ENCODE measurements at places on chromosomes 2 and 18.
A peak's percentile ranks its signal among the peaks of the same experiment; 100 is the strongest.

- DNase-seq: no peak
These were observed 235.2 kb downstream of the LNPK start for GRCh38 chr2:175766880-175767279.

DNA sequence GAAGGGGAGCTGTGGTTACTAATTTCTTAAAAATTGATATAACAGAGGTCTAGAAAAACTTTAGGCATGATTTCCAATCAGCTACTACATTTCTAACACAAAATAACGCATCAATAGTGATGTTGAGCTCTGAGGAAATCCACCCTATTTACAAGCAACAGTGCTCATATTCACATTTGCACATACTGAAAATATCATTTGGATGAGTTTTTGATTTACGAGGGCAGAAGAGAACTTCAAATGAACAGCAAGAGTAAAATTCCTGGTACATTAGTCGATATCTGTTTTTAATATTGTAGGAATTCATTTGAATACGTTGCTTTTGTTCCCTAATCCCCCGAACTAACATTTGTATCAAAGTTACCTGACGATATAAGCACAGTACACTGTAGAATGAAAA lies 761.0 kb upstream of the POU3F3 start:
- no peak for DNase-seq

DNA sequence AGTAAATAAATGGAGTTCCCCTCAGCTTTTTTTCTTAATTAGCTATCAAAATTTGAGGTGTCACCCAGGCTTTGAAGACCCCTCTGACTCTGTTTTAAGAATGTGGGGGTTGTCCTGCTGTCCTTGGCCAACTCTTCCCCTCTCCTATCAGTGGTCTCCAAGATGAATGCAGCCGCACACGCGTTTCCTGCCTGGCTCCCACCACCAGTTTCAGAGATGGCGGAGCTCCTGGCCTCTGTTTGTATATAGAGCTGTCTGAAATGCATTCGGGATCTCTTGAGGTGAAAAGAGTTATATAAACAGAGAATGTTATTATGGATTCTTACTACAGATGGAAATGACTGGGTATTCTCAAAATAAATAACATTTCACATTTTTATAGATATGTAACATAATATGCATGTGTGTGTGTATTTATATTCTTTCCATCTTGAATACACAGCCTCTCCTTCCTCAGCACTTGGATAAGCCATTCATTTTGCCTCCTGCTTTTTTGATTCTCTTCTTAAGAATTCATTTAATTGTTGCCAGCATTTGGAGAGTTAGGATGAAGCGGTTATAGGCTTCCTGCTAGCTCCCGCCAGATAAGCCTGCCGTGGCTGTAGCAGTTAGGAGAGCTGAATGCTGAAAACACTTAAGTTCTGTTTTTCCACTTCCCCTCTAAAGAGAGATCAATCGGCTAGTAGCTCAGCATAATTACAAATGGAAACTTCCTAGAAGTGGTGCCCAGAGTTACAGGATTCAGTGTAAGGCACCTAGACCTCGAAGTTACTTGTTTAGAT lies 659.3 kb upstream of the FANCL start:
- no peak for DNase-seq

GRCh38 chr18:69956665-69957620 lies 9.3 kb upstream of the CD226 start:
- peak; percentile 47 for DNase-seq

DNA sequence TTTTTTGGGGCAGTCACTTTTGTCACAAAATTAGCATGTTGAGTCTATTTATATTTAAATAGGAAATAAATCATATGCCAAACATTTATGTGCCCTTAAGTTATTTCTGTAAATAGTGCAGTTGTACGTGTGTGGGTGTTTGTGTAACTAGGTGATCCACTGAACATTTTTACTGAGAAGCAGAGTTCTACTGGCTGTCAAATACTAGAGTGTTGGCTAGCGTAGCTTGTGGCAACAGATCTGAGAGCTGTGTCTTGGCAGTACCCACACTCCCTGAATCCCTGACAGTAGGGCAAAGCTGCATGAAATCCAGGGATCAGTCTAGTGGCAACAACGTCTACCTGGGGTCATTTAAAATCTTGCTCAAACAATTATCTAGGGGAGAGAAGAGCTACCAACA lies 273.1 kb upstream of the SLC8A1 start:
- DNase-seq: no peak

DNA sequence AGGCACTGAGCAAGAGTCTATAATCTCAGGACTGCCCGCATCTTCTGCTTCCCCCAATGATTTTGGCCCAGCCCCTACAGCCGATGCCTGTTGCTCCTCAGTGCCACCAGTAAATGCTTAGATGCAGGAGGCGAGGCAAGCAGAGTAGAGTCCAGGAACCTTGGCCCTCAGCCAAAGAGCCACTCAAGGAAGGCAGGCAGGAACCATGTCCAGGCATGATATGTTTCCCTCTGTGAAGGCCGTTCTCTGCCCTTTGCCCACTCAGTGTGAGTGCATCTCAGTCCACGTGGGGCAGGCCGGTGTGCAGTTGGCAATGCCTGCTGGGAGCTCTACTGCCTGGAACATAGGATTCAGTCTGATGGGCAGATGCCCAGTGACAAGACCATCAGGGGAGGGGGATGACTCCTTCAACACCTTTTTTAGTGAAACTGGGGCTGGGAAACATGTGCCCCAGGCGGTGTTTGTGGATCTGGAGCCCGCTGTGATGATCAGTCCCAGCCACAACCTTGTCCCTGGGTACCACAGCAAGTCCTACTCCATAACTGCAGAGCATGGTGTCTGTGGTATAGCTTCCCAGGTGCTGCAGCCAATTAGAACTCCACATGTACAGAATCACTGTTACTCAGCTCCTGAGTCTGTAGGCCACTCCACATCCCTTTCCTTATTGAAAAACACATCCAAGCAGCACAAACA lies 9.7 kb upstream of the DNAJB2 start:
- no peak for DNase-seq

DNA sequence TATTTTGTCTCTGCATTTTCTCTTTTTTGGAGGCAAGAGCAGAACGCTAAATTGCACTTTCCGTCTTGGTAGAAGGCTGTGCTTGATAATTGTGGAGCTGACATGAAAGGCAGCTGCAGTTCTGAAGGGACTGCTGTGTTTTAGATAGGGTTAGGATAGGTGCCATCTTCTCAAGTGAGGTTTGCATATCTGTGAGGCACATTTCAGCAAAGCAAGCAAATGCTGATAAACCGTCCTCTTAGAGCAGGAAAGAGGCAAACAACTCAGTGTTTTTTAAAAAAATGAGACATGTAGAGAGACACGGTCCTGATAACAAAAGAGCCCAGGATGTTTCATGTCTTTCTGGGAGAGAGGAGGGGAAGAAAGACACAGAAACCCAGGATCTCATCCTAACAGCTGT lies 217.7 kb downstream of the SOCS6 start:
- DNase-seq: no peak

GRCh38 chr2:204545861-204546735 lies 823 bp downstream of the PARD3B start:
- DNase-seq: no peak

DNA sequence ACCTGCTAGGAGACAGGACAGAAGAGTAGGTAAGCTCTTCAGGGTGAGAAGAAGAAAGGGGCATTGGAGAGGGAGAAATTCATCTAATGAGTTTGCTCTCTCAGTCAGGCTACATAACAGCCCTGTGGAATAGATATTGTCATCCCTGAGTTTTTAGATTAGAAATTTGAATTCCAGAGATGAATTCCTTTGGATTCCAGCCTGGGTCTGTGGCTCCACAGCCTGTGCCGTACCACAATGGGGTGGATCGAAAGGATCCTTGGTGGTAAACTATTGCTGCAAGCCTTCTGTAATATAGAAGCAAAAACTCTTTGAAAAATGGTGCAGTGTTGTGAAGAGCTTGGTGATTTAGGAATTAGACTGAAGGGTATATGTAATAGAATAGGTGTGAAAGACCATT lies 21.0 kb downstream of the MYO1B start:
- DNase-seq: no peak

Data from natural killer cell (primary cell).